HFFc6 (cell line): ENCODE measurements at places on chromosomes 13 and 19.

DNA sequence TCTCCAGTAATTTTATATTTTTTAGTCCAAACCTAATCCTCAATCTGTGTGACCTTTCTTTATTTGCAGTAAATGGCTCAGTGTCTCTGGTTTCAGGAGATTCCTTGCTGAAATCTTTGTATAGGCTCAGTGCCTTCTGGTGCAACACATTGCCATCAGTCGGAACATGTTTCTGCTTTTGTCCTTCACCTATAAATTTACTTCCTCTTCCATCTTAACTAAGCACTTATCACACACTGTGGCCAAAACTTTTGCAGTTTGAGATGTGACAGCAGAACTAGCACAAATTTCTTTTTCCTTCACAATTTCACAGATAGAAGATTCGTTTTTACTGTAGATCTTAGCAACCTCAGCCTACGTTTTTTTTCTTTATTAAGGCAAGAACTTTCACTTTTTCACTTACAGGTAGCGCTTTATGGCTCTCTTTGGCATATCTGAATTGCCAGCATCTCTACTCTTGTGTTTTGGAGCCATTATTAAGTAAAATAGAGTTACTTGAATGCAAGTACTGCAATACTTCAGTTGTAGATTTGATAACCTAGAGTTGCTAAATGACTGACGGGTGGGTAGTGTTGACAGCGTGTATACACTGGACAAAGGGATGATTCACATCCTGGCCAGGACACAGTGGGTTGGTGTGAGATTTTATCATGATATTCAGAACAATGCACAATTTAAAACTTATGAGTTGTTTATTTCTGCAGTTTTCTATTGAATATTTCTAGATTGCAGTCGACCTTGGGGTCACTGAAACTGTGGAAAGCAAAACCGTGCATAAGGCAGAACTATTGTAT lies 44.3 kb downstream of the NDFIP2 start:
- no peak for DNase-seq

- DNase-seq, result no peak
Measured at GRCh38 chr13:24016046-24016445, 118.7 kb upstream of the C1QTNF9B start.

- no peak for DNase-seq
Measured at GRCh38 chr13:112072534-112073244, 5.7 kb downstream of the SOX1 start.

DNA sequence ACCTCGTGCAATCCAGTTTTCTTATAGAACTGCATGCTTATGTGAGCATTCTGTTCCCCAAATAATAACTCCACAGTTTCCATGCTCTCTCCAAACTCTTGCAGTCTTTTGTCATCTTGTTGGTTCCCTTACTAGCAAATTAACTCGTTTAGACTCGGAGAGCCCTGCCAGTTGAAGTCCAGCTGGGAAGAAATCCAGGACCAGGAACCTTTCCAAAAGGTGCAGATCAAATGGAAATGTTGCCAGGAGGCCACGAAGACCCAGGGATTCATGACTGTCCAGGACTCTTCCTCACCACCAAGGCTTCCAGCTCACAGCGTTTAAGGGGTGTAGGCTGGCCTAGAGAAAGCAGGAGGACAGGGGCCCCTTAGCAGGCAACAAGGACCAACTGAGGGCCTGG lies 2.1 kb upstream of the TDRD12 start:
- DNase-seq, result no peak

DNA sequence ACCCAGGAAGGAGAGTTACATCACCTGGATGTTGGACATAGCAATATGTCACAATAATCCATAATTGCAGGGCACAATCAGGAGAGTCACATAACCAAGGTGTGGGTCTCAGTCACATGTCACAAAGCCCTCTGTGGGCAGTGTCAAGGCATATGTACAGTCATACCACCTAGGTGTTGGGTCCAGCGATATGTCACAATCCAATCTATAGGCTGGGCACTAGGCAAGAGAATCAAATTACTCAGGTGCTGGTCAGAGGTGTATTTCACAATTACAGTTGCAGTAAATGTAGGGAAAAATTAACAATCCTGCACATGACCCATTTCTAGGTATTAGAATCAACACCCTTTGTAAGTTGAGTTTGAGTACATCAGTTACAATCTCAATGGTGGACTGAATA lies 126.2 kb upstream of the ZNF91 start:
- DNase-seq, result no peak

- no peak for DNase-seq
Measured at GRCh38 chr19:54256250-54257115, 590 bp downstream of the LILRB5 start.

DNA sequence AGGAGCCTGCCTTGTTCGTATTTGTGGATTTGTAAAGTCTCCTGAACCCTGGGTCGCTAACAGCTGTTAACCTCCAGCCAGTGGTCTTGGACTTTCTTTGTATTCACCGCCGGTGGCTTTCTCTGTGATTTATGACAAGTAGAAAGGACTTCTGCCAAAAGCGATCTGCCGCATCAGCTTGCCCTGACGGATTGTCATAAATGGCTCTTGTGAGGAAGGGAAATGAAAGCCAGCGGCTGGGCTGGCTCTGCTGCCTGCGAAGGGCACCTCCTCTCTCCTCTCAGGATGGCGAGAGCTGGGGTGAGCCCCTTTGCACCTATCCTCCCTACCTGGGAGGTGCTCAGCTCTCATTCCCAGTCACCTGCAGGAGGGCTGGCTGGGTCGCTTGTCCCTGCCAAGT lies 25.6 kb downstream of the DHRS12 start:
- DNase-seq, result no peak

- no peak for DNase-seq
Measured at GRCh38 chr13:91031508-91031907, 316.0 kb upstream of the MIR17HG start.

DNA sequence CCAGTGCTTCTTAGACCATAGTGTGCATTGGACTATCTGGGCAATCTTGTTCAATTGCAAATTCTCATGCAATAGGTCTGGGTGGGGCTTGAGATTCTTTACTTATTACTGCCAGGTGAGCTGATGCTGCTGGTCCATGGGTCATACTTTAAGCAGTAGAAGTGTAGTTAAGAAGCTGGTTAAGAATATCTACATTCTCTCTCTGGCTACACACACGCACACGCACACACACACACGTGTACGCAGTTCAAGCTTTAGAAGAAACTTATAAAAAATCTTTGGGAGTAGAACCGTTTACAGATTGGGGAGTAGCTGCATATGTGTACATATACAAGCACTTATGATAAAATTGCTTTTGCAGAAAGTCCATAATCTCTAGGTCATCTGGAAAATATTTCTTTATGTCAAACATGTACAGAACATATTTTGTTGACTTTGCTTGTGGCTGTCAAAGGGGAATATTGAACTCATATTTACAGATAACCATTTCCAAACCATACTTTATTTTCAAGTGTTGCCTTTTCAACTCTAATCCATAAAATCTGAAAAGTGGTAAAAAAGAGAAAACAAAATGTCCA lies 99.7 kb downstream of the GPC6 start:
- no peak for DNase-seq

- peak; percentile 42 for DNase-seq
Measured at GRCh38 chr13:79678100-79678499, 197.1 kb downstream of the NDFIP2 start.

DNA sequence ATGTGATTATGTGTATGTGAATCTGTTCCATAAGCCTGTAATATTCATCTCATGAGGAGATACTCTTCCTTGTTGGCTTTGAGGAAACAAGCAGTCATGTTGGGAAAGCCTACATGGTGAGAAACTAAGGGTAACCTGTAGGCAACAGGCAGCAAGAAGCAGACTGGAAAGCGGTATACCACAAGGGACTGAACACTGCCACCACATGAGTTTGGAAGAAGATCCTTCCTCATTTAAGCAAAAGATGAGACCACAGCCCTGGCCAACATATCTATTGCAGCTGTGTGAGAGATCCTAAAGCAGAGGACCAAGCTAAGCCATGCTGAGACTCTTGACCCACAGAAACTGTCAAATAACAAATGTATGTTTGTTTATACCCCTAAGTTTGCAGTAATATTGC lies 134.8 kb downstream of the B3GLCT start:
- no peak for DNase-seq

- DNase-seq, result peak; percentile 37
Measured at GRCh38 chr19:29263305-29264135, 50.6 kb upstream of the UQCRFS1 start.

DNA sequence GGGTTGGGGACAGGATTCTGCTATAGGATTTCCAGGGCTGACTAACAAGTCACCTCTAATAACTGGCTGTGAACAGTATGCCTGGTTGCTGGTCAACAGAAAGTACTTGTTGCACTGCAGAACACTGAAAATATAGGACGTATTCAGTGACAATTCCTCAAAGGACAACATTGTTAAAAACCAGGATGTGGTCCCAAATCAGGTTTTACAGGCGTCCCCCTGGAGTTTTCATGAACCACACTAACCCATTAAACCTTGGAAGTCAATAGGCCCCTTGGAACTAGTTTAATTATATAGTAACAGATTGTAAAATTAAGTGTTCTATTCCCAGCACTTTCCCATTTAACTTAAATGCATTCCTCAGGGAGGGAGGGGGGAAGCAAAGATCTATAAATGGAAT lies 495.4 kb downstream of the TBC1D4 start:
- no peak for DNase-seq

DNA sequence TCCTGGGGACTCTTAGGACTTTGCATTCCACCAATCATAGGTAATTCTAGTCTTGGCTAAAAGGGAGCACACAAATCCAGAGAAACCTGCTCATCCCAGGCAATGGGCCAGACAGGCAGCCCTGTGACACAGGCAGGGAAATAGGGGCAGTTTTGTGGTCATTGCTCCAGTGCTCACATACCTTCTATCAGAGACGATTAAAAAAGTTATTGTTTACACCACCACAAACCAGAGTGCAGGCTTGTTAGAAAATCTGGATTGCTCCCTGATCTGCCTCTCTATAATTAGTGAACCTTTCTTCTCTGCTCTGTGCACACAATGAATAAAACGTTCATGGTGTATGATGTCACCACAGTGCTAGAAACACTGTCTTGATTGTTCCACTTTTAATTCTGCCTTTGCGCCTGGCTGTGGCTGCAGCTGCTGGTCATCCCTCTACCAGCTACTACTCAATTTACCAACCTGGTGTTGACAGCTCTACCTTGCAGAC lies 121.6 kb upstream of the SPATA13 start:
- peak; percentile 77 for DNase-seq

- DNase-seq, result no peak
Measured at GRCh38 chr13:27969866-27970229, 733 bp upstream of the CDX2 start.

DNA sequence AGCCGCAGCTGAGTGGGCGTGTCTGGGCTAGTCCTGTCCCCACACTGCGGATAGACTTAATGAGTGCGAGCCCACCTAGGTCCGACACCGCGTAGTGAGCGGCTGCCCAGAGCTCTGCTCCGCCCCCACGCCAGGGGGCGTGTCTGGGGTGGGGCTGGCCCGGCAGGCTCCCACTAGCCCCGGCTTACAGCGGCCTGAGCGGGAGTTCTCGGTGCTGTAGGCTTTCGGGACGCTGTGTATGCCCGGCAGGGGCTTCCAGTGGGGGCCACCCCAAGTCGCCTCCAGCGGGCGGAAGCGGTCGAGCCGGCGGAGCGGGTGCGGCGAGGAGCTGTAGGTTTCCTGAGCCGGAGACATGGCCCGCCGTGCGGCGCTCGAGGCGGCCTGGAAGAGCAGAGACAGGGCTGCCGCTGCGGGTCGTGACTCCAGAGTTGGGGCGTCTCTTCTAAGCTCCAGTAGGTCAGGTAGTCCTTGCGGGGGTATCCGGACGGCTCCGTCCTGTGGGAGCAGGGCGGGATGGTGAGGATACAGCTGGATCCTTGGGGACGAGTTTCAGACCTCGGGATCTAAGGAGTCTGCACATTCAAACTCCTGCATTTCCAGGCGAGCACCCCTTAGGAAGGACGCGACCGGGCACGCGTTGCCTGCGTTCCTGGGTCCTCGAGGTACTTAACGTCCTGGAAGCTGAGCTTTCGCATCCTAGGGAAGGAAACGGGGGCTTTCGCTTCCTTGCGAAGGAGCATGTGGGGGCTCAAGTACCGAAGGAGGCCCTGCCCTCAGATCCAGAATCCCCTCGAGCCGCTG lies 1.2 kb downstream of the CGB7 start:
- no peak for DNase-seq

DNA sequence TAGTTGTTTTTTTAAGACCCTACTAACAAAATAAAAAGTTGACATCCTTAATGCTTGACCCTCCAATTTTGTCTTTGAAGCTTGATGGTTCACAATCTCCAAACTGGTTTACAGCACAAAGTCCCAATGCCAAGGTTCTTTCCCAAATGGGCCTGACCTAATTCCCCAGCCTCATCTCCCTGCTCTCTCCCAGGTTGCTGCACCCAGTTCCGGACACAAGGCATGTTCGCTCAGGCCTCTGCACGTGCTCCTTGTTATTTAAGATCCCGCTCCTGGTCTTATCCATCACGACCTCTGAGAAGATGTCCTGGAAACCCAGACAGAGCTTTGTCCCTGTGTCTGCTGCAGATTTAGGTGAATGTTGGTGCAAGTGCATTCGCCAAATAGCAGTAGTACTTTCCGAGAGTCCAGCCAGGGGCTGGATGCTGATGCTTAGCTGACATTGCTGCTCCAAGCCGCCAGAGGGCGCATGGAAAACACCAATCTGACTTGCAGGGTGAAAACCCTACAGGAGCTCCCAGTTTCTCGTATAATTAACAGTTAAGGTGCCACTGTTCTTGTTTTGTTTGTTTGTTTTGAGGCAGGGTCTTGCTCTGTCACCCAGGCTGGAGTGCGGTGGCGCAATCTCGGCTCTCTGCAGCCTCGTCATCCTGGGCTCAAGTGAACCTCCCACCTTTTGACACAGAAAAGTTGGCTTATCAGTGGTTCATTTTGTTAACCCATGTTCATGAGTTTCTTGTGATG lies 18.5 kb downstream of the LYPD3 start:
- peak; percentile 64 for DNase-seq

DNA sequence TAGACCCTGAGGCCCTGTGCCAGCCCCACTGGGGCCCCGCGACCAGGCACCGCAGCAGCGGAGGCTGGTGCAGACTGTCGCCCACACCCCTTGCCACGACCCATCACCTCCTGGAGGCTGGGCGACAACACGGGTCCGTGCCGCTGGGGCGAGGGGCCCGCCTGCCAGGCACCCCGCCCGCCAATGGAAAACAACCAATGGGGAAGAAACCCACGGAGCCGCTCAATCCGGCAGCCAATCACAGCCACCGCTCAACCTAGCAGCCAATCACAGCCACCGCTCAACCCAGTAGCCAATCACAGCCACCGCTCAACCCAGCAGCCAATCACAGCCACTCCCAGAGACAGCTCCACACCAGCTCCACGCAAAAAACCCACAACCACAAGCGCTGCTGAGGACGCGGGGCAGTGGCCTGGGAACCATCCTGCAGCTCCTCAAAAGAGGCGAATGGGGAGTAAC lies 29.7 kb downstream of the GPX4 start:
- DNase-seq, result no peak

DNA sequence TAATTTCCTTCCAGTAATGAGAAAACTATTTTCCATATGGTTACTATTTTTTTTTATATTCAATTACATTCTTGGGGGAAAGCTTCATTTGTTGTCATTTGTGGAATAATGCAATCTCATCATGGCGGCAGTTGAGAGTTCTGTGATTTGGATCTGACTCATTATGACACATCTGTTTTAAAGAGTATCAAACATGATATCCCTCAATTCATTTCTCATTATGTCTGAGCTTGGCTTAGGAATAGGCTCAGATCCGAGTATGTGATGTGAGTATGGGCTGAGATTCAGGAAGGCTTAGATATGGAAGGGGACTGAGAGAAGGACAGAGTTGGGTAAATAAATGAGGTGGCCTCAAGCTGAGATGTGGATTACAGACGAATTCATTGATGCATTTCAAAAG lies 64.4 kb downstream of the POSTN start:
- DNase-seq, result peak; percentile 61
